ENCODE measurements at places on chromosomes 7 and 10.

DNA sequence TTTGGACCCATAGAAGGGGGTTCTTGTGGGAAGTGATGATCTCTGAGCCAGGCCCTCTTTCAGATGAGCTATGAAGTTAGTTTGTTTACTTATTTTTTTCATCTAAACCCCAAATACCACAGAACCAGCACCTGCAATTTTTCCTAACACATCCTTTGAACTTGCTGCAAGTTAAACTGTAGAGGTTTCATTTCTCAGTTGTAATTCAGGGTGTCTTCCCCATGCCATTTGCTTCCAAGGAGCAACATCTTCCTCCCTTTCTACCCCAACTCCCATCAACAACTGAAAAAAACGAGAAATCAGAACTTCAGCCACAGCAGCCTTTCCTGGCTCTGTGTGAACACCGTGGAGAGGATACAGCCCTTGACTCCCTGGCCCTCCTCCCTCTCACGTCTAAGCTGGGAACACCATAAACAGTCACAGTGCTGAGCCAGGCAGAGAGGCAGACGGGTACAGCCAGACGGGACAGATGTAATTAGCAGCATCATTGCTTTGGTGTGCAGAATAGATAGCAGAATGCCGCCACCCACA, 63.6 kb downstream of the RGS10 start:
- no peak for DNase-seq

GRCh38 chr10:6787091-6787490, 207.0 kb upstream of the PRKCQ start:
- no peak for DNase-seq

- DNase-seq = no peak
Measured at GRCh38 chr10:98971464-98971863, 264.2 kb downstream of the HPSE2 start.

DNA sequence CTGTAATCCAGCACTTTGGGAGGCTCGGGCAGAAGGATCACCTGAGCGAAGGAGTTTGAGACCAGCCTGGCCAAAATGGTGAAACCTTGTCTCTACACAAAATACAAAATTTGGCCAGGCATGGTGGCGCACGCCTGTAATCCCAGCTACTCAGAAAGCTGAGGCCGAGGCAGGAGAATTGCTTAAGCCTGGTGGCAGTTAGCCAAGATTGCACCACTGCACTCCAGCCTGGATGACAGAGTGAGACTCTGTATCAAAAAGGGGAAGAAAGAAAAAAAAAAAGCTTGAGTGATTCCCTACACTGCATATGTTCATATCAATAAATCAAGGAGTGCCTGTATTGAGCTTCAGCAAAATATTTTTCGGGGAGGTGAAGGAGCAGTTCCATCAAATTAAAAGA, 45.8 kb upstream of the SRRM3 start:
- DNase-seq = no peak

GRCh38 chr7:41501006-41501405, 201.9 kb downstream of the INHBA start:
- DNase-seq = no peak

- DNase-seq = no peak
Measured at GRCh38 chr10:77865580-77866324, 60.8 kb downstream of the DLG5 start.

- no peak for DNase-seq
Measured at GRCh38 chr10:131892806-131893675, 7.8 kb upstream of the PPP2R2D start.
